ENCODE measurements at places on chromosomes 6 and 20. TPM values are rescaled to one million over a fixed set of nuclear protein-coding genes. Genes with fewer than 3 reads are reported as not detected.

DNA sequence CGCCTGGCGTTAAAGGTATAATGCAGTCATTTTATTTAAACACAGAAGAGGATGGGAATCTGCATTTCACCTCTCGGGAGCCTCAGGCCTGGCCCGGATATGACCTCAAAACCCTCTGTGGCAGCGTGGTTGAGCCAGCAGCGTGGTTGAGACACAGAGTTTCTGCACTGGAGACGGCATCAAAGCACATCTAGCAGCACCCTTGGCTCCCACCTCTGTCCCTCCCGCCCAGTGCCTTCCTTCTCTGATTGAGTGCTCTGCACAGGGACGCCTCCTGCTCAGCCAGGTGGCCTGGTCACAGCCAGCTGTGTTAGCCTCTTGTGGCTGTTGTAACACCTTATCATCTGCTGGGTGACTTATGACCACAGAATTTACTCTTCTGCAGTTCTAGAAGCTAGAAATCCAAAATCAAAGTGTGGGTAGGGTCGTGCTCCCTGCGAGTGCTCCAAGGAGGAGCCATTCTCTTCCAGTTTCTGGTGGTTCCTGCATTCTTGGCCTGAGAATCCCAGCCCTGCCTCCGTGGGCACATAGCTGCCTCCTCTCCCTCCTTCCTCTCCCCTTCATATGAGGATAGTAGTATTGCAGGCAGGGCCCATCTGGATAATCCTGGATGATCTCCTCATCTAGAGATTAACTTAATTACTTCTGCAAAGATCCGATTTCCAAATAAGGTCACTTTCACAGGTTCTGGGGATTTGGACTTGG lies 156.7 kb downstream of the SYCP2 start:
- no peaks in the 10 kb centered on the region for H3K36me3 ChIP-seq
- no peak overlapping the region for H3K27ac ChIP-seq
- H3K4me1 ChIP-seq = 0 out of 2 replicates have a peak, but pooled peaks cover 1% of the 10 kb centered on the region
- DNase-seq = no peak
- no peak overlapping the region for H3K4me3 ChIP-seq

CALHM6 gene
- total RNA-seq = 0.21 TPM

DNA sequence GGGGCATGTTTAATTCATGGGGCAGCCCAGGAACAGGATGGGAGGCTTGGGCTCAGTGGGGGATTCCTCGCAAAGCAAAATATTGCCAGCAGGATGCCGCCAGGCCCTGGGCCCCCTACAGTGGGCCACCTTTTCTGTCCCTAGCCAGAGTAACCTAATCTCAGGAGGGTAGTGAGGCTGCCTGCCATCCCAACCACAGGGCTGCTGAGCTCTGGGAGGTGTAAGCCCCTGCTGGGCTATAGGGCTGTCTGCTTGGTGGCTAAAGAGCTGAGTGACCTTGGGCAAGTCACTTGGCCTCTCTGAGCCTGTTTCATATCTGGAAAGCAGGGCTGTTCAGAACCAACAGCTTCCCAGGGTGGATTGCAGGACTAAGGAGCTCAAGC lies 35.7 kb upstream of the CDH22 start:
- no peak for DNase-seq
- peaks cover 18% of the 10 kb centered on the region for H3K27me3 ChIP-seq
- peaks cover 22% of the 10 kb centered on the region for H3K4me1 ChIP-seq
- H3K27ac ChIP-seq = no peak overlapping the region
- H3K36me3 ChIP-seq = no peaks in the 10 kb centered on the region
- H3K4me3 ChIP-seq = no peak overlapping the region

SLC17A2 gene
- total RNA-seq = not detected

GRCh38 chr20:22698259-22698842 lies 114.0 kb upstream of the FOXA2 start:
- DNase-seq = no peak
- H3K36me3 ChIP-seq = no peaks in the 10 kb centered on the region
- no peak overlapping the region for H3K4me3 ChIP-seq
- H3K4me1 ChIP-seq = no peaks in the 10 kb centered on the region
- H3K27me3 ChIP-seq = peaks cover 3% of the 10 kb centered on the region

DNA sequence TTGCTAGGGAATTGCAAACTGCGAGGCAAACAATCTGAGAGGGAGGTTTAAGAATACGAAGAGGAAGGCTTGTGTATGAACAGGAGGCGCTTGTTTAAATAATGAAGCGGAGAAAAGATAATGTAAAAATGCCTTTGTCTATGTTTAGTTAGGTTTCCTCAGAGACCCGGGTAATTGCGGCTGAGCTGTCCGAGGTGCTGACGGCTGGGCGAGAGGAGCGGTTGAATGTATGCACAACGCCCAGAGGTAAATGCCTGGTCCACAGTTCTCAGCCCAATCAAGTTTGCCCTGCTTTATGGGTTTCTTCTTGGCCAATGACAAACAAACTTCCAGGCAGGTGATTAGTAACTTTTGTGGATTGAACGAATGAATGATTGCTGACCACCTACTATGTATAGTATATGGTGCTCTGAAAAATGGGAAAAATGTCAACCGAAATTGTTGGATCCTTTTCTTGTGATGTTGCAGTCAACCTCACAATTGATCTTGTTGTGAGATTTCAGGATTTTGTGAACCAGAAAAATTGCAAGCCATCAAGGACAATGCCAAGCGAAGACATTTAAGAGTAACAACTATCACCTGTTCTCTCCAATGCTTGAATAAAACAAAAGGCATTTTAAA lies 38.3 kb upstream of the SLC32A1 start:
- H3K27ac ChIP-seq = no peak overlapping the region
- DNase-seq = peak; percentile 84

MCM8 gene
- 29.5 TPM for total RNA-seq

TFEB gene
- total RNA-seq = 3.9 TPM

DNA sequence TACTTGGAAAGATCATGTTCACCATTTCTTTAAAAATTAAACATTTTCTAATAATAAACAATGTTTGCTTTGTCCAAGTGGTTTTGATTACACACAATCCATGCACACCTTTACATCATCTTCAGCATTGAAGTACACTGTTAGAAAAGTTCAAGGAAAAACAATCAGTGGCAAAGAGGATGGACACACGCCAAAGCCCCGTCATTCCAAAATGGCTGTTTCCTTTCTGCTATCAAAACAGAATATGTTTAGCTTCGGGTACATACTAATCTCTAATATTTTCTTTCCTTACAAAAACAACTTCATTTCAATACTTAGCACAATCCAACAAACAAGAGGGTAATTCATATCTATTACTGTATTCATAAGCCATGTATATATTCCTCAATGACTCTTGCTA lies 24.5 kb downstream of the REPS1 start:
- no peaks in the 10 kb centered on the region for H3K27me3 ChIP-seq
- no peaks in the 10 kb centered on the region for H3K36me3 ChIP-seq
- no peak overlapping the region for H3K27ac ChIP-seq
- peaks cover 22% of the 10 kb centered on the region for H3K4me1 ChIP-seq
- no peak overlapping the region for H3K4me3 ChIP-seq
- no peak for DNase-seq

DNA sequence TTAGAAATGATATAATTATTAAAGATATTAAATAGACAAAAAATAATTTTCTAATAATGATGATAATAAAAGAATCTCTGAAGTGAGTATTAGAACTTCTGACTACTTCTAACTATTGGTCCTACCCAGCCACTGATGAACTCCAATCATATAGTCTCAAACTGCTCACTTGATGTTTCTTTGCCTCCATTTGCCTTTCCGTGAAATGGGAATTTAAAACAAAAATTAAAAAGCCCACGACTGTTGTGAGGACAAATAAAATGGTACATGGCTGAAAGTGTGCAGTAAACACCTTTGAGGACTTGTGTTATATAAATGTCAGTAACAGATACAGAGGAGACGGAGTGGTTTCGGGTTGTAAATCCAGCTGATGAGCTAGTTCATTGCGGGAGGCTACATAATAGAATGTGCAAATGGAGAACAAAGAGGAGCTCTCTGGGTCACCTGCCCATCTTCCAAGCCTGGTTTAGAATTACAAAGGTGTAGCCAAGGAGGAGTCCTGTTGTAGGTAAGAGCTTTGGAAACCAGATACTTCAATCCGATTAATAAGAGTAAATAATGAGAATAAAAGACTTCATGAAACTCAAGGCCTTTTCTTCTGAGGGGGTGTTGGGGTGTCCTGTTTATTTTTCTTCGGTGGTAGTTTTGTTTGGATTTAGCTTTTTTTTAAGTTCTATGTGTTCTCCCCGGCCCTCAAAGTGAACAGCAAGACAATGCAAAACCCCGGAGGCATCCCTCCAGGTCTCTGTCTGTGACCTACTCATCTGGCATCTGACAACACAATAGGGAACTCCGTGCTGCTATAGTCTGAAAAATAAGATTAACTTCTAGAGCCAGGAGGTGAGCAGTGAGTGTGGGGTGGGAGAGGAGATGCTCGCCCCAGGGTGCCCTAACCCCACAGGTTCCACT lies 4.4 kb upstream of the PXDC1 start:
- peaks cover 44% of the 10 kb centered on the region for H3K4me1 ChIP-seq
- H3K27me3 ChIP-seq = peaks cover 37% of the 10 kb centered on the region
- H3K27ac ChIP-seq = peak overlapping the region; percentile 95
- H3K4me3 ChIP-seq = peak overlapping the region; percentile 37
- no peak for DNase-seq

LY6G5B gene
- 10.7 TPM for total RNA-seq

FAXC gene
- 11.1 TPM for total RNA-seq

RNF8 gene
- total RNA-seq = 33.3 TPM

DNA sequence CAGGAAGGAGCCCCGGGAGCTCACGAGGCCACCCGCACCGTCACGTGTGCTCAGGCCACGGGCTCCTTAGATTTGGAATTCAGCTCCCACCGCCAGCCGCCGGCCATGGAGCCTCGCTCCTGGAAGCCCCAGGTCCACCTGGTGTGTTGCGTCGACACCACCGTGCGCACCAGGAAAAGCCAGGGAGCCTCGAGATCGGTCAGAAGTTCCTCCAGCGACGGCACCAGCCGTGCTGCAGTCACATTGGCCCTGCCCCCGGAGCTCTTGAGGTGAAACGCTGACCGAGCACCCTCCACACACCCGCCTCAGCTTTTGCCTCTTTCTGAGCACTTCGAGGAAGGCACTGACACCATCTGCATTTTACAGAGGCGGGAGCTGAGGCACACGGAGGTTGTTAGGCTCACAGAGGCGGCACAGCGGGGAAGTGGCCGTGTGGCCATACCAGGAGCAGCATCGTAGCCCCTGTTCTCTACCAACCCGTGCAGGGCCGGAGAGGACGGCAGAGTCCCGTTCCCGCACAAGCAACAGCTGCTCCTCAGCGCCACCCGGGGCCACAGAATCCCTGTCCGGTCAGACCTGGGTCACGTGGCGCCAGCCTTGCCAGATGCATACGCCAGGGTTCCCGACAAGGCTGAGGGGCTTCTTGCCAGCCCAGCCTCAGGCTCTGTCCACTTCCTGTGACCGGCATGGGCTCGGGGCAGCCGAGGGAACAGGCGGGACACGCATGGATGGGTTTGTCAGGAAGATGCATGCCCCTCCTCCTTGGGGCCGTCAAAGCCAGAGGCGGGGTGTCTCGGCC lies 7.6 kb downstream of the NKAIN4 start:
- H3K4me1 ChIP-seq = peaks cover 3% of the 10 kb centered on the region
- no peak overlapping the region for H3K4me3 ChIP-seq
- peaks cover 7% of the 10 kb centered on the region for H3K27me3 ChIP-seq
- no peak overlapping the region for H3K27ac ChIP-seq
- DNase-seq = peak; percentile 54
- H3K36me3 ChIP-seq = no peaks in the 10 kb centered on the region

SIRPG gene
- not detected for total RNA-seq

GRCh38 chr6:160388922-160389321 lies 40.7 kb downstream of the SLC22A3 start:
- no peak overlapping the region for H3K27ac ChIP-seq
- H3K27me3 ChIP-seq = no peaks in the 10 kb centered on the region
- H3K4me3 ChIP-seq = no peak overlapping the region
- no peak for DNase-seq
- peaks cover 5% of the 10 kb centered on the region for H3K36me3 ChIP-seq

SOX4 gene
- total RNA-seq = 169 TPM

DNA sequence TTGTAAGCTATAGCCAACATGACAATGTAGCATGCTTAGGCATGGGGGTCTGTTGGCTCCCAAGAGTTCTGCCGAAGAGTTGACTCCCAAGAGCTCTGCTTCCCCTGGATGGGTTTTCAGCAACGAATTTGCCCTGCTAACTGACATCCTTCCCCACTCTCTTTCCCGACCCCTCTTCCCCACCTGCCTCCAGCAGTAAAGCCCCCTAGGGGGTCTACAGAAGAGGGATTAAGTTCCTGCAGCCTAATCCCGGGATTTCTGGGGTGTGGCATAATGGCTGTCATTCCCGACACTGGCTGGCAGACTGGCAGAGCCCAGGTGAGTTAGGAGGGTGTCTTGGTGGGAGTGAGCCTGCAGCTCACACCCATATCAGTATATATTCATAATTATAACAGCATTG lies 121.0 kb upstream of the ZNF184 start:
- no peaks in the 10 kb centered on the region for H3K36me3 ChIP-seq
- H3K4me1 ChIP-seq = peaks cover 7% of the 10 kb centered on the region
- peaks cover 26% of the 10 kb centered on the region for H3K27me3 ChIP-seq
- no peak overlapping the region for H3K4me3 ChIP-seq
- H3K27ac ChIP-seq = no peak overlapping the region
- no peak for DNase-seq

DNA sequence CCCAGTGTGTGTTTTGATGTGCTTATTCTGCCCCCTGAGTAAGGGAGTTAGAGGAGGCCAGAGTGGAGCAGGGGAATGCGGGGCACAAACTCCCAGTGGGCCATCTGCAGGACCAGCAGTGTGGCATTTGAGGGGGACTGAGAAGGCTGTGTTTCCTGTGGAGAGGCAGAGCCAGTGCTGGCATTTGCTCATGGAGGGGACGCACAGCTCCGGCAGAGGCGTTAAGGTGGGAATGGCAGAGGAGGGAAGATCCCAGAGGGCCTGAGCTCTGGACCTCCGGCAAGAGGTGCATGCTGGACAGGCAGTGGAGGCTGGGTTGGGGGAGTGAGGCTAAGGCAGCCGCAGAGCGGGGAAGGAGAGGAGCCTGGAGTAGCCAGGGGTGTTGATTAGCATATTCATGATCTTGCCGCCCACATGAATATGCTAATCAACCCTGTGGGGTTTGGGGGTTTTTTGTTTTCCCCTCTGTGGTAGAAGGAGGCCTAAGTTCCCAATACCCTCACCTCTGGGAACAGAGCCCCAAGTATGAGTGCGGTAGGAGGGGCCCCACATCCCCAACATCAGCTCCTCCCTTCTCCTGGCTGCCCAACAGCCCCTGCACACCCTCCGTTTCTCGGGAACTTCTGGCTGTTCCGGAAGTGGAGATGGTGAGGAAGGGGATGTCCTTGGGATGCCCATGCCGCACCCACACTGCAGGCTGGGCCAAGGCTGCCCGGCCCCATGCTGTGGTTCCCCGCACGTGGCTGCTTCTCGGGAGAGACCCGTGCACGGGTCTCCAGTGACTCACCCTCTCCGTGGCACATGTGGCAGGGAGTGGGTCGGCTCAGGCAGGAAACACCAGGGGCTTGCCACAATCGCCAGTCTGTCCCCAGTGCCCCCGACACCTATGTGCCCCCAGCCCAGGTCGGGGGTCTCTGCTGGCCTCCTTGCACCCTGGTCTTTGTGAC lies 33.8 kb downstream of the DLGAP4 start:
- no peaks in the 10 kb centered on the region for H3K36me3 ChIP-seq
- peaks cover 32% of the 10 kb centered on the region for H3K4me1 ChIP-seq
- DNase-seq = peak; percentile 48
- no peak overlapping the region for H3K27ac ChIP-seq
- H3K27me3 ChIP-seq = peaks cover 17% of the 10 kb centered on the region
